DND-41 (cell line): ENCODE measurements at places on chromosomes 3 and 15.

DNA sequence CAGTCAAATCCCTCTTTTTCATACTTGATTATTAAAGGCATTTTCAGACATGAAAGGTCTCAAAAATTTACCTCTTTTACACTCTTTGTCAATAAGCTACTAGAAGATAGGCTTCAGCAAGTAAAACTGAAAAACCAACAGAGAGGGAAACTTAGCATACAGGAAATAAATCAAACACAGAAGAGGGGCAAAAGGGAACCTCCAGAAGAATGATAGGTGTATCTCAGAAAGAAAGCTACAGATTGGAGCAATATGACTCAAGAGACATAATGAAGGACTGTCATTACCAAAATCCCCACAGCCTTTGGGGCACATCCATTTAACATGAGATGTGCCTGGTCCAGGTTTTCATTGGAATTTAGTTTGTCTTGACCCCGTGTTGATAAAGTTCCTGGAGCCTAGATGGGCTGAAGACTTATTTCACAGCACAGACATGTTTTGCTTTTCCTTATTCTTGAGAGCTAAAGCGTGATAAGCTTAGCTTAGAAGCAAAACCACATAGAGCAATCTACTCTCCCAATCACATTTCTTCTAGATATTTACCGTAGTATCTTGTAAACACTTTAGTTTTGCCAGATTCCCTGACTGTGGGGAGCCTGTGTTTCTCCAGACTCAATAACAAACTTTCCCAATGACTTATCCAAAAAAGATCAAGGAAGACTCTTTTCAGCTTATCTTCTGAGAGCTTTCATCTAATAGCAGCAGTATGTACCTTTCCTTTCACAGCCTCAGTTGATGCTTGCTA, 11.7 kb downstream of the LRRFIP2 start:
- DNase-seq: no peak

GRCh38 chr15:98980899-98981228, 26.7 kb downstream of the PGPEP1L start:
- no peak for DNase-seq

DNA sequence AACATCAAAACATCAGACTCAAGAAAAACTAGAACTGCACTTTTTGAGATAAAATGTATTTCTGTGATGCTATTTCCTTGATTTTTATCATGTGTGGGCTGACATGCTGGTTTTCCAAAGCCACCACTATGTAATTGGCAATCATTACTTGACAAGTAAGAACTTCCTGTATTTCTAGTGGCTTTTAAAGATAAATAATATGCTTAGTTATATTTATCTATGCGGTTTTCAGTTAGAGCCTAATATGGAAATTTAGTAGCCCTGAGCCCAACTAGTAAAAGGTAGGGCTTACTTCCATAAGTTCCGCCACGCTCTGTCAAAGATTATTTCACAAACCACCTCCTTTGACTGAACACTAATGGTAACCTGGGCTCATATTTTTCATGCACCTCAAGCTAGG, 91.6 kb downstream of the PPARG start:
- DNase-seq: no peak

- DNase-seq: peak; percentile 53
Measured at GRCh38 chr15:68693071-68693470, 114.3 kb downstream of the CORO2B start.

DNA sequence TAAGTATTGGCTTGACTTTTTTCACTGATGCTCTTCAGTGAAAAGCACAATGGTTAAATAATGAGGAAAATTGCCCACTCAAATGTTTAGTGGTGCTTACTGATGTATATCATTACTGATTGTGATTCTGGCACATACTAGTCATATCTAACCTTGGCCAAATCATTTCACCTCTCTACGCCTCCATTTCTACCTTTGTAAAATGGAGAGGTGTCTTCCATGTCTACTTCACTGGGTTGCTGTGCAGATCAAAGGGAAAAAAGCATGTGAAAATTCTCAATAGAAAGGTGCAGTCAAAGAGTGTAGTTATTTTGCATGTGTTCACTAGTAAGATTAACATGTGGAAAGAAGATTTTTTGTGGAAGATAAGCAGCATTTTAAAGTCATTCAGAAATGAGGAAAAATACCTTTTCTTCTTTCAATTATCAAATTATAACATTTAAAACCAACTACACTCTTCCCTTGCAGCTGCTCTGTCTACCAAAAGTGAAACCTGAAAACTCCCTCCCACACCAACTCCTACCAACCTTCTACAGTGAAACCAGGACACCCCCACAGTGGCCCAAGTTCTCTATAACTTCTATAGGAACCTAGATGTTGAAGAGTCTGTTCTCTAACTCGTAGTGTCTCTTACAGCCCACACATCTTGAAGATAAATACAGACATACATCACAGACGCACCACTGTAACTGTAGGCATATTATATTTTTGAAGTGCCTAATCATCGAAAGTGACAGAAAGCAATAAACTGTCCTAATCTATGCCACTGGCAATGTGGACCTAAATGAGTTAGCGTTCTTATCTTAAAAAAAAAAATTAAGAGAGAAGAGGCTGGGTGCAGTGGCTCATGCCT, 1.4 kb downstream of the CD200R1 start:
- no peak for DNase-seq

DNA sequence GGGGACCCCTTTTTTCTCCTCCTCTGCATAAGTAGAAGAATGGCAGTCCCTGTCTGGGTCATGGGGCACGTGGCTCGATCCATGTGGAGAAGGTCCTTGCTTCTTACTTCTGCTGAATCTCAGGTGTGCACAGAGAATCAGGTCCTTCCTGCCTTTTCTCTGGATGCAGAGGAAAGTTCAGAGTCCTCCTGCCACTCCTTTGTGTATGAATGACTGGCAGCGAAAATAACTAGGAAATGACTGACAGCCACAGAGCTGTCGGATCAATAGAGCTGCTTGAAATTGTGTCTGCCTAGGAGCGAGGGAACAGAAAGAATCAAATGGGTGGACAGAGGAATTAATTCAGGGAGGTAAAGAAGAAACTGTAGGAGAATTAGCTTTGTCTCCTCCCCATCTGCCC, 49.6 kb upstream of the ROPN1 start:
- DNase-seq: no peak

GRCh38 chr3:179375091-179375999, 27.8 kb downstream of the MFN1 start:
- DNase-seq: no peak

- DNase-seq: no peak
Measured at GRCh38 chr3:172280406-172281051, 167.7 kb downstream of the GHSR start.

GRCh38 chr3:33278163-33278562, 921 bp downstream of the FBXL2 start:
- DNase-seq: no peak

GRCh38 chr3:68458581-68458980, 473.8 kb downstream of the TAFA4 start:
- no peak for DNase-seq

DNA sequence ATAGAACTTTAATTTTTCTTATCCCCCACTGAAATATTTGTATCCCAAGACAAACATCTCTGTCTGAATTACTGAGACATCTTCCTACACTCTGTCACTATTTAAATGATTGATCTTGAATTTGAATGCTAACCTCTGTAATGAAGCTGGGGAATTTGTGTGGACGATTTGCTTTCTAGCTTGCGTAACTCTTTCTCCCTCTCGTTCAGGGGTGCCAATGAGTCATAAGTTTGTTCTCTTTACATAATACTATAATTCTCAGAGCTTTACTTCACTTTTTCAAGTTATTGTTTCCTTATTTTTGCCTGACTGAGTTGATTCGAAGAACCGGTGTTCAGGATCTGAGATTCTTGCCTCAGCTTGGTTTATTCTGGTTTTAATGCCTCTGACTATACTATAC, 783.3 kb upstream of the CADM2 start:
- no peak for DNase-seq

DNA sequence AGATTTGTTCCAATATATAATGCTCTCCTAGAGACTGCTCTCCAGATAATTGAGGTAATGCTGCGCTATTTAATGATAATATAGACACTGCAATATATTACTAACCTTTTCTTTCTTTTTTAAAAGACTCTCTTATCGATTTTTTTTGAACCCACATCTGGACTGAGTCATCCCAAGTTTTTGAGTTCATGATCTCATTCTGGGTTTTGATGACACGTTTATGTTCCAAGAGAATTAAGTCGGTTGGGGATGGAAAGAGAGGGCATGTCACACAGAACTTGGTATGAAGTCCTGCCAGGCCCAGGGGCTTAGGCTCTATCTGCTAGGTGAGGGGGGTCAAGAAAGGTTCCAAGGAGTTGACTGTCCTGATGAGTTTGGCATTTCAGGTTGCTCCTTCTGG, 431.1 kb downstream of the MFSD1 start:
- no peak for DNase-seq

- DNase-seq: no peak
Measured at GRCh38 chr15:59002418-59002859, 15.0 kb downstream of the RNF111 start.

DNA sequence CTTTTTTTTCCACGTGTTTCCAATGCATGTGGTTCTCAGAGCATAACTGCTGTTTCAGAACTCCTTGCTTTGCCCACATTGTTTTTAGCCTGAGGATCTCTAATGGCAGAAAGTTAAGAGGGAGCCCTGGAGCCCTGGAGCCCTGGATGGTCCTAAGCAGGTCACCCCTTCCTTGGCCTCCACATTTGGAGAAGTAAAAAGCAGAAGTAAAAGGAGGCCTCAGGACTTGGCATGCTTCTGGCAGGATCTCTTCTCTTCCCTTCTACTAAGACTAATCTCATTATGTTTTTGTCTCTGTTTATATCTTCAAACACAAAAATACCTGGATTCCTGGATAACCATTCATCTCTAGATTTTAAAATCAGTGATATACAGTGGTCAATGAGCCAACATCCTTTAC, 50.1 kb downstream of the P2RY1 start:
- no peak for DNase-seq

DNA sequence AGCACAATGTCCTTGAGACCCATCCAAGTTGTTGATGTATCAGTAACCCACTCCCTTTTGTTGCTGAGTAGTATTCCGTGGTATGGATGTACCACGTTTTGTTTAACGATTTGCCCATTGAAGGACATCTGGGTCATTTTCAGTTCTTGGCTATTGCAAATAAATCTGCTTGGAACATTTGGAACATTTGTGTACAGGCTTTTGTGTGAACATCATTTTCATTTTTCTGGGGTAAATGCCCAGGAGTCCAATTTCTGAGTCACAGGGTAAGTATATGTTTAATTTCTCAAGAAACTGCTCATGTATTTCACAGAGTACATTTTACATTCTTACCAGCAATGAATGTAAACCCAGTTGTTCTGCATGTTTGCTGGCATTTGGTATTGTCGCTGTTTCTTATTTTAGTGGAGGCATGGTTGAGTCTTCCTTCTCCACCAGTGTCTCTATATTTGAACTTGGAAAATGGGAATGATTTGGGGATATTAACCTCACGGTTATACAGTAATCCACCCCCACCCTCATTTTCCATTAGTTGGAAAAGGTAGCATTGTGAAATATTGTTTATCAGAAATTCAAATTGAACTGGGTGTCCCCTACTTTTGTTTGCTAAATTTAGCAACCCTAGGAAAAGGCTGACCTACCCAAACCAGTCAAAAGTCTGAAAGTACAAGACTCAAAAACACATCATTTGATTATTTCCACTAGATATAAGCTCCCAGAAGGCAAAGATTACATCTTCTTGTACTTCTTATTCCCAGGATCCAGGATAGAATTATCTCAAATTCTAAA, 30.8 kb downstream of the POMGNT2 start:
- no peak for DNase-seq

DNA sequence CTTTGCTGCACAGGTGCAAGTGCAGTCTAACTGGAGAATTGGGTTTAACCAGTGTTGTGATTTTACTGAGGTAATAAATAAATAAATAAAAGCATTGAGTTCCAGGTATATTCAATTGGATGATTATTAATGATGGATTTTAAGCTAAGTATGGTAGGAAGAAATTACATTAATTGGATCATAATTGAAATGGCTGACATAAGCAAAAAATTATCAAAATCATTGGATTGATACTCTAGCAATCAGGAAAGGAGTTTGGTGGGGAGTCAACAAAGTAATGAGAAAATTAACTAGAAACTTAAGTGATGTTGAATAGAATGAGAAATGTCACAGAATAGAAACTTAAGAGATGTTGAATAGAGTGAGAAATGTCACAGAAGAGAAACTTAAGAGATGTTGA, 981.9 kb downstream of the SI start:
- no peak for DNase-seq

DNA sequence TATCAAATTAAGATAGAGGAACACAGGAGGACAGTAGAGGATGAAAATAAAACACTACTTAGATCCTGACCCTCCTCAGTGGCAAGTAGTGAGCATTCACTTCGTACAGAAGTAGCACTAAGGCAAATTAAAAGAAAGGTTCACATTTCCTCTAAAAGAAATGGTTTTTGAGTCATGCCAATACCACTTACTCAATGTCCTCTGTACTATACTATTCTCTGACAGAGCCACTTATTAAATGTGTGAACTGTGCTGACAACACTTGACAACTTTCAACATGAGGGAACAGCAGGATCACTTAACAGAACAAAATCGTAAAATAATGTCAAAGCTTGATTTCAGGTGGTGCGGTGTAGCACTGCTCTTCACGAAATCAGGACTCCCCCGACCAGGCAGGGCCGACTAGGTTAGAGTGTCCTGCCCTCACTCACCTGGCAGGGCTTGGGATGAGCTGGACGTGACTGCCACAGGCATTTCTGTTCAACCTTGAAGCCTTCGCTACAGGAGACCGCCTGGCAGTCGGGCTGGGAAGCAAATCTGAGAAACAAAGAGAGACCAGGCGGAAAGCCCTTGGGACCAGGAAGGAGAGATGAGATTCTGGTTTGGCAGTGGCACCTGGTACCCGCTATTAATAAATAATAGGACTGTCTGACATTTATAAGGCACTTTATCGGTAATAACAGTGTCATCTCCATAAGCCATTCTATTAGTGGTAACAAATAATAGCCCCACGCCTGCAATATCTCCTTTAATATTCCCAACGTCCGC, 611 bp upstream of the SLC27A2 start:
- no peak for DNase-seq

- DNase-seq: no peak
Measured at GRCh38 chr3:115689928-115690327, 66.6 kb downstream of the GAP43 start.

GRCh38 chr3:66053550-66054094, 14.9 kb upstream of the MAGI1 start:
- DNase-seq: no peak

GRCh38 chr3:151331696-151332095, 2.3 kb upstream of the P2RY13 start:
- no peak for DNase-seq

DNA sequence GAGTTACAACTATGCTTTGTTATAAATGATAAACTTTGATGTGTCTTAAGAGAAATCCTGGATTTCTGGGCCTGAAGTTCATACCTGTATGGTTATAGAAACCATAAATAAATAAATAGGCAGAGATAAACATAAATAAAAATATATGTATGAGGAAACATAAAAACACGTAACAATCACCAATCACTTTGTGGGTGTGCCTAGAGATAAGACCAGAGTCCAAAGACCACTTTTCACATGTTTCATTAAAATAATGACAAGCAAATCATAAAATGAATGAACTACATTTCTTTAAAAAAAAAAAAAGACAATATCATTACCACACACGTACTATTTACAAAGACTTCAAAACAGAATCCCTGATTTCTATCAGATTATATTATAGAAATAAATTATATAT, 14.1 kb downstream of the PIK3R4 start:
- no peak for DNase-seq

- no peak for DNase-seq
Measured at GRCh38 chr3:18809640-18810305, 338.5 kb upstream of the KCNH8 start.
